ENCODE measurements at places on chromosomes 12 and 14.

- no peak for DNase-seq
Observed at GRCh38 chr12:32098112-32098511, 8.5 kb upstream of the BICD1 start.

GRCh38 chr12:108547686-108548085 lies 13.3 kb downstream of the SART3 start:
- no peak for DNase-seq

- DNase-seq: no peak
Observed at GRCh38 chr12:55034218-55034617, 14.4 kb downstream of the NEUROD4 start.

- no peak for DNase-seq
Observed at GRCh38 chr12:15984097-15984800, 73.1 kb downstream of the DERA start.

- DNase-seq: no peak
Observed at GRCh38 chr12:6701078-6701768, 608 bp upstream of the PIANP start.

- no peak for DNase-seq
Observed at GRCh38 chr12:19916974-19917373, 451.4 kb upstream of the PDE3A start.

DNA sequence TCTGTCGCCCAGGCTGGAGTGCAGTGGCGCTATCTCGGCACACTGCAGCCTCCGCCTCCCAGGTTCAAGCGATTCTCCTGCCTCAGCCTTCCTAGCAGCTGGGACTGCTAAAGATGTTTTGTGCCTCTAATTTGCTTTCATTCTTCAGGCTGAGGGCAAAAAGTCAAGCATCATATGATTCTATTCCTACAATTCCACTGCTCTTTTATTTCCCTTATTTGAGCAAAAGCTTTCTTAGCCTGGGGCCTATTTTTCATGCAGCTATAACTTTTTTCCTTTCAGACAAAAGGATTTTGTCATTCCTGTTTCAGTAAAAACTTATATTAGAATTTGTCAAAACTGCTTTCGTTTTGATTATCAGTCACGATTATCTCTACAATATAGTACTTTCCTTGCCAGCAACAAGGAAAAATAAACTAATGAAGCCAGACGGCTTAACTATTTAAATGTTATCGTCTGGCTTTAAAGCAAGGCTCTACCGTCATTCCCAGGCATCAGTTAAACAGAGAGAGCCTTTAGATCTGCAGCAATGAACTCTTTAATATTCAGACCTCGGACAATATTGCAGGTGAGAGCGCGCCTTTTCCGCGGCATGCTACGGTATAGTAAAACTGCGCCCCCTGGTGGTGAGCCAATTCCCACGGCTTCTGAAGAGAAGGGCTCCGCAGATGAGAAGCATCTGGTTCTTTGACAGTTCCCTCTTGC lies 1.4 kb upstream of the SLC2A13 start:
- peak; percentile 96 for DNase-seq

DNA sequence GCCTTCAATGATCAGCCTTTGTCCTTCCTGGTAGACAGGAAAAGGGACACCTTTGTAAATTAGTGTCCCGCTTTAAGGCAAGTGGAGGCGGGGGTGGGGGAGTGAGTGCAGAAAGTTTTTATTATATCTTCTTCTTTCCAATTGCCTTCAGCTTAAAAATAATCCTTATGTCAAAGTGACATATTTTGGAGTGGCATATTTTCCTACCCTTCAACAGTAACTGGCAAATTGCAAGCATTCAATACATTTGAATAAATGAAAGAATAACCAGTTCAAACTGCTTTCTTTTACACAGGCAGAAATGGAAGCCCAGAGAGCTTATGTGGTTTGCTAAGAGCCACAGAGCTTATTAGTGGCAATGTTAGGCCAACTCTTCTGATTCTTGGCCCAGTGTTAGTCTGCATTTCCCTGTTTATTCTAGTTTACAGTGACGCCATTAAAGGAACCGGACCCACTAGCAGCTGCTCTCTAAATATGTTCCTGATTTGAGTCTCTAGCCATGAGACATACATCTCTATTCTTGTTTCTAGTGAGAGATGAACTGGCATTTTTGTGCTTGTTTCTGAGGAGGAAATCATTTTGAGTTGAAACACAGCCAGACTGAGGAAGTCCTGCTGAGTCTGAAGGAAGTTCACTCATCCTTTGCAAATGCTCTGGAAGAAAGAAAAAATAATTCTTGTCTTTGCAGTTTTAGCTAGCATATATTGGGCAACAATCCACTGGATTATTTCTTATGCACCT lies 468.7 kb downstream of the NOVA1 start:
- no peak for DNase-seq

- no peak for DNase-seq
Observed at GRCh38 chr14:99884834-99885648, 91.8 kb downstream of the EML1 start.

DNA sequence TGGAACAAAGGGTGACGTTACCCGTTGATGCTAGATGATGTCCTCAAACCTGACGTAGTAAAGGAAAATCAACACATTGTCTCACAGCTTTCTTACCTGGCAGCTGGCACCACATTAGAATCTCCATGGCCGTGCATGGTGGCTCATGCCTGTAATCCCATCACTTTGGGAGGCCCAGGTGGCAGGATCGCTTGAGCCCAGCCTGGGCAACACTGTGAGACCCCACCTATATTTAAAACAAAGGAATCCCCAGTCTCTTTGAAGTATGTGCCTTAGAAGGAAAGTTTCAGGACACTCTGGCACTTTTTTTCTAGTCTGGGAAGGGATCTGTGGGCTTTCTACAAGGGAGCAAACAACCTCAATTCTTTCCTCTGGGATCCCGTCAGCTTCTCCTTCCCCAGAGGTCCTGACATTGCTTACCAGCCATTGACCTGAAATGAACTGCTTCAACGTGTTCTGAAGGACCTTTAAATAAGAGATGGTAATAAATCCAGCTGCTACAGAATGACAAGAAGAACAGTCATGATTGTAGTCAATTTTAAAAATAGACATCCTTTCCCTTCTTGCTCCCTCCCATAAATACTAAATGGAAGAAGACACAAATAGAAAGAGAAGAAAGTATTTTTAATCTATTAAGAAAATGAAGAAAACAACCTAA lies 33.7 kb upstream of the TTC7B start:
- no peak for DNase-seq

DNA sequence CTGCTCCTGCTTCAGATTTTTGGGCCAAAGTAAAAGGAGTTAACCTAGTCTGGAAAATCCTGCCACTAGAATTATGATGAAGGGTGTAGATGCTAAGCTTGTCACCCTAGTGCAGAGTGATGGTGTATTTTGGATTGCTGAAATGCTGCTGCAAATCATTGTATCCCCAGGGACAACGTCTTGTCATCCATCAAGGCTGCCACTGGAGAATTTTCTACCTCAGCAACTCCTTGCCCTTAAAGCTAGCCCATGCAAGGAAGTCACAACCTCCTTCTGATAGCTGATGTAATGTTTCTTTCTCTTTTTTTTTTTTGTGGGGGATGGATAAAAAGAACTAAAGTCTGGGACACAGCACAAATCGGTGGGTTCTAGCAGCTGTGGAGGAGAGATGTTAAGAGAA lies 139.4 kb upstream of the FRMD6 start:
- DNase-seq: no peak

- no peak for DNase-seq
Observed at GRCh38 chr12:85281636-85282312, 1.8 kb downstream of the ALX1 start.

DNA sequence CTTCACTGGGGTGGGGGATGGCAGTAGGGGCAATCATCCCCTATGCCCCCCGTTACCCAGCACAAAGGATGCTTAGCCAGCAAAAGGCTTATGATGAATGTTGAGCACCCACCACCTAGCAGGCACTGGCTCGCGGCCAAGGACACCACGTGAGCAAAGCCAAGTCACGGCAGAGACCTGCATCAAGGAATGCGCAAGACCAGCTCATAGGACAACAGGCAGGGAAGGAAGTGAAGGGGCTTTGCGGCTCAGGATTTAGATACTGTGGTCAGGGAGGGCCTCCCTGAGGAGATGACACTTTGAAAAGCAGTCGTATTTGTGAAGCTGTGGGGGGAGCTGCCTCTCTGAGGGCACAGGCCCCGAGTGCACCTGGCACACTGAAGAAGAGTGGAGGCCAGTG lies 32.8 kb downstream of the SH2B3 start:
- peak; percentile 59 for DNase-seq

DNA sequence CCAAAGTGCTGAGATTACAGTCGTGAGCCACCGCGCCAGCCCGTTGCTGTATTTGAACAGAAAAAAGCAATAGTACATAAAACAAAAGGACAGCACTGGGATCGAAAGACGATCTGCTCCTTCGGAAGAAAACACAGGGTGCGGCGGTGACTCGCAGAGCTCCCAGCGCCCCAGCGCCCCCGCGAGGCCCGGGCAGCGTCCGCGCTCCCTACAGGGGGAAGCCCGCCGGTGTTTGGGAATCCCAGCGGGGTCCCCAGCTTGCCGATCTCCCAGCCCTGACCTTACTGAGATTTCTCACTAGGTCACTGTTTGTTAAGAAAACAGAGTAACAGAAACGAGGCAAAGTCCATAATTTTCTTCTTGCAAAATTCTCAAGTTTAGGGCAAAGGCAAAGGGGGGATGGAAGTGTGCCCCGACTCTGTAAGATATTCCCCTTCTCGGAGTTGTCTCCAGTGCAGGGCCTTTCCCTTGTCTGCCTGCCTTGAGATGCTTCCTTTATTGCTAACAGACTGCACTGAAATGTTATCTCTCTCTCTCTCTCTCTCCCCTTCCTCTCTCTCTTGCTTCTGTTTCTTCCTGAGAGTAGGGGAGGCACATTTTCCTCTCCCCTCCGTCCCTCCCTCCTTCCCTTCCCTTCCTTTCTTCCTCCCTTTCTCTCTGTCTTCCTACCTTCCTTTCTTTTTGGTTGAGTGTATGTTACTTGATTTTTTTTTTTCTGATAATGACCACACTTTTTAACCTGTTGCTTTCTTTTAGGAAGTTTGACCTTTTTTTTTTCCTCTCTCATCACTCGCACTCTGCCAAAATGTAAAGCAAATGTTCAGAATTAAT lies 91.9 kb downstream of the TMEM30B start:
- no peak for DNase-seq

DNA sequence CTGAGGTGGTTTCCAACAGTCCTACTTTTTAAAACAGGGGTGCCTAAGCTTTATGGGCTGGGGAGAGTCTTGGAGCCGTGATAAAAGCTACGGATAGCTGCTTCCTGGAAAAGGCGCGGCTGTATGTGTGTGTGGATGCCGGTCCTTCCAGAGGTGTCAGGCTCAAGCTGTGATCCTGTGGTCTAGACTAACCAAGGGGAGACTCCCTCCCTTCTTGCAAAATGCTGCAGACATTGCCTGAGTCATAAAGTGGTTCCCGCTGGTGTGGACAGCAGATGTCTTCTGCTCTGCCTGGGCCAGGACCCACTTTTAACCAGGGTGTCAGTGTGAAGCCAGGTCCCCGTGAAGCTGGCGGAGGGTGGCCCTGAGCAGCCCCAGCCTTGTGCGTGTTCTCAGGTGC lies 37.8 kb downstream of the CCDC92 start:
- DNase-seq: no peak

- no peak for DNase-seq
Observed at GRCh38 chr14:79831195-79831892, 380.0 kb downstream of the DIO2 start.

- no peak for DNase-seq
Observed at GRCh38 chr12:89882050-89882449, 173.4 kb upstream of the ATP2B1 start.

GRCh38 chr12:66624806-66625205 lies 54.1 kb downstream of the GRIP1 start:
- DNase-seq: no peak

DNA sequence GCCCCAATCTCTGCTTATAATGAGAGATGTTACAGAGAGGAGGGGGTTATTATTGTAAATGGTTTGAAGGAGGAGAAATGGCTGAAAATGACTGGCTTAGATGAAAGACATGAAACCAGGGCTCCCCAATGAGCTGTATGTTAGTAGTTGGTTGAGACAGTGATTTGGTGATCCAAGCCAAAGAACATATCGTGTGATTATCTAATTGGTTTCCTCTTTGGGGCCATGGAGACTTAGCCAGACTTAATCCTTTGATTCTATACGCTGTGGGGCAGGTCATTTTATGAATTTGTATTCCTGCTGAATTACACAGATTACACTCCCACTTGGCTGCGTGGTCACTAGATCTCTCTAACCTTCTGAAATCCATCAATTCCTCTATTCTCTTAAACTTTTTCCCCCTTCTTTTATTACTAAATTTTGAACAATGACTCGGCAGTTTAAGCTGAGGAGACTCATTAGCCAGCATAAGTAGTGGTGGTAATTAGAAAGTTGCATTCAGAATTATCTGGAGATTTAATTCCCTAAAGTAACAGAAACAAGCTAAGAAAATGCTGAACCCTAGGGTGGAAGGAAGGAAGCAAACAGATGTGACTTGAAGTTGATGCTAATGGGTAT lies 5.3 kb downstream of the TTC8 start:
- DNase-seq: no peak

GRCh38 chr12:110282300-110282860 lies 1.3 kb downstream of the ATP2A2 start:
- no peak for DNase-seq

All from T-helper 9 cell (primary cell).